ENCODE measurements at places on chromosomes 12 and 14.

GRCh38 chr14:105299654-105300541 is 903 bp downstream of the BRF1 start:
- no peak for DNase-seq

GRCh38 chr12:49888461-49889151 is 15.1 kb downstream of the FAIM2 start:
- peak; percentile 31 for DNase-seq

DNA sequence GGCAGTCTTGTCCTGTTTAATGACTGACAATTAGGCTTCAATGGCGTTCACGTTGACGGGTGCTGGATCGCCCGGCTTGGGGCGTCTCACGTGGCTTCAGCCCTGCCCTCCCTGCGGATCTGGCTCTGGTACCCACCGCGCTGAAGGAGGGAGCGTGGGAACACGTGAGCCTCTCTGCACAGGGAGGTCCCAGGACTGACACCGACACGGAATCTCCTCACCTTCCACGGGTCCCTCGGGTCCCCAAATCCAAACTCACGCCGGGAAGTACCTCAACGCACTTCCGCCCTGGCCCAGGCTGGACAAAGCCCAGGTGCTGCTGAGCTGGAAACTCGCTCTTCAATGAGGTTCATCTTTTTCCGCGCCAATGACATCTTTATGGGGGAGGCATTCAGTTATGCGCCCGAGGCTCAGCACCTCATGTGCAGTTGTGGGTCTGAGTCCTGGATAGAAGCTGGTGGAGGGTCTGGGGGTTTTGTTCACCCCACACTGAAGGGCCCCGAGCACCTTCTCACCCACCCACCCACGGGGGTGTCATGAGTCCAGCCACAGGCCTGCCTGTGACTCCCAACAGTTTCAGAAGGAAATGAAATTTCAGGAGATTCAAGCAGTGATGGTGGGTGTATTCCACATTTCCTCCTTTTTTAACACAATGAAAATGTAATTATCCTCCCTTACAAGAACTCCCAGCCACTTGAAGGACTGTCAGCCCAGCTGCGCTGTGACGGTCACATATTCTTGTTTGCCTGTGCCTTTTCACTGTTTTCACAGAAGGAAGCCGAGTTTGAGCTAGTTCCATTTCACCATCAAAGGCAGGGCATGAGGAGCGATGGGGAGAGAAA is 251.7 kb upstream of the SFSWAP start:
- no peak for DNase-seq

GRCh38 chr14:102817318-102817717 is 40.1 kb downstream of the TRAF3 start:
- DNase-seq, result no peak

DNA sequence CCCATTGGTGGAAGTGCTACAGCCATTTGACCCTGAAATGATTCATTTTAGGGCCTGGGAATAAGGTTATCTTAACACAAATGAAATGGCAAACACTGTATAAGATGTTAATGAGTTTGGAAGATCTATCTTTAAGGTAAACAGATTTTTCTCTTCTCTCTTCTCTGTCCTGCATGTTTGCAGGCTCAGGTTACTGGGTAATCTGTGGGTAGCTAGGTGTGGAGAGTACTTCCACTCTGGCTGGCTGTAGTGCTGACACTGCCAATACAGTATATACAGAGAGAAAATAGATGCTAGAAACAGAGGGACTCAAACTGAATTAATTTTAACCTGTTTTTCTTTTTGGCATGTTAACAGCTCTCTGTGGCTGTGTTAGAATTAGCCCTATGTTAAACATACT is 84.6 kb downstream of the SLC38A6 start:
- DNase-seq, result peak; percentile 59
